Colonic mucosa (tissue), 4 donors: ENCODE measurements at places on chromosomes 1 and 21. TPM values are rescaled to one million over a fixed set of nuclear protein-coding genes. Genes with fewer than 3 reads are reported as not detected.

Gene INAVA
- total RNA-seq: 127 TPM

DNA sequence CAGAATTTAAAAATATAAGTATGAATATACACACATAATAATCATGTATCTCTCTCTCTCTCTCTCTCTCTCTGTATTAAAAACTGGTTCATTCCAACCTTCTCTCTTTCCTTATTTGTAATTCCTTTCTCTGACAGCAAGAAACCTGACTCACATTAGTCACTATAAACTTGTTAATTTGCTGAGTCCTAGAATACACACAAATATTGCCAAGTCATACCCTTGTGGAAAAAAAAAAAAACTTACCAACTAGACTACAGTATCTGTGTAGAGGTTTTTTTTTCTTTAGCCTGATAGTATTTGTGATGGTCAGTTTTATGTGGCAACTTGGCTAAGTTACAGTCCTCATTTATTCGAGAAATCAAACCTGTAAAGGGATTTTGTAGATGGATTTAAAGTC is 26.3 kb upstream of the NHLH2 start:
- no peak for DNase-seq

GRCh38 chr1:183881387-183882131 is 76.6 kb downstream of the RGL1 start:
- no peak for DNase-seq

Gene PFKFB2
- total RNA-seq: 88.5 TPM

GRCh38 chr1:202023001-202023433 is 12.6 kb downstream of the ELF3 start:
- DNase-seq: peak; percentile 97

Gene S100A9
- 16.3 TPM for total RNA-seq

DNA sequence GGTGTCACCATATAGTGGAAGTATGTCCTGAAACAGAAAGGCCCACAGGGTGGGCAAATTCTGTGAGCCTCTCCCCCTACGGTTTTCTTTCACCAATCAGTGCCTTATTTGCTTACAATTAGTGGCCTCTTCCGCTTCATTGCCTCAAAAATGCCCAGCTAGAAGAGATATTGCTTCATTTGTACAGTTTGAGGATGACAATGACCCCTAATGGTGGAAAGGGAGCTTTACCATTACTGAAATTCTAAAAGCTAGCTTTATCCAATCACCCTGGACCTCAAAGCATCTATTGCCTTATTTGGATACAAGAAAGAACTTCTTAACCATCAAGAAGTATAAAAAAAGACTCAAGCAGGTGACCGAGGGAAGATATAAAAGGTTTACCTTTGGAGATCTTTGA is 49.6 kb downstream of the LRRC71 start:
- no peak for DNase-seq

Gene LRRC71
- not detected for total RNA-seq

Gene RGS16
- 1.6 TPM for total RNA-seq

GRCh38 chr1:115324649-115325420 is 13.2 kb downstream of the NGF start:
- no peak for DNase-seq

DNA sequence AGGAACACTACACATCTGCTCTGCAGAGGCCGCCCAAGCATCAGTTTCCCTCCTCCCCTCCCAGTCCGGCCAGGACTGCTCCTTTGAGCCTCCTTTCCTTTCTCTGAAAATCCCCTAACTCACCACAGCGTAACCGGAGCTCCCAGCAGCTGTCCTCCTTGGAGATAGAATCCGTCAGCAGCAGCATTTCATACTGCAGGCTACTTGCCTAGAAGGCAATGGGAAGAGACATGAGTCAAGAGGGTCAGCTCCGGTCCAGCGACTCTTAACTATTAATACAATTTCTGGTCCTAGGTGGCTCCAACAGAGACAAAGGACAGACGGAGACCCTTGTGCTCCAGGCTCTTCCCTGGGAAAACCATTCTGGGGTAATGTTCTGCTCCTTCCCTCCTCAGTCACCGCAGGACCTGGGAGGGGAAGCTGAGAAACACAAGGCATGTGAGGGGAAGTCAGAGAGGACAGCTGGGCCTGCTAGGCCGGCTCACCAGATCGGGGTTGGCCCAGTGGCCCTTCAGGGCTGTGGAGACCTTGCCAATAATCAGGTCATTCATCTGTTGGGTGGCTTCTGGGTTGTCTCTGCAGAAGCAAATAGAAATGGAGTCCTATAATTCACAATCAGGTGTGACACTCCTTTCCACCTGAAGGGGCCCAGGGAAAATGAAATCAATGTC is 99.7 kb downstream of the UBR4 start:
- no peak for DNase-seq

Gene CNTN2
- total RNA-seq: 1.4 TPM

DNA sequence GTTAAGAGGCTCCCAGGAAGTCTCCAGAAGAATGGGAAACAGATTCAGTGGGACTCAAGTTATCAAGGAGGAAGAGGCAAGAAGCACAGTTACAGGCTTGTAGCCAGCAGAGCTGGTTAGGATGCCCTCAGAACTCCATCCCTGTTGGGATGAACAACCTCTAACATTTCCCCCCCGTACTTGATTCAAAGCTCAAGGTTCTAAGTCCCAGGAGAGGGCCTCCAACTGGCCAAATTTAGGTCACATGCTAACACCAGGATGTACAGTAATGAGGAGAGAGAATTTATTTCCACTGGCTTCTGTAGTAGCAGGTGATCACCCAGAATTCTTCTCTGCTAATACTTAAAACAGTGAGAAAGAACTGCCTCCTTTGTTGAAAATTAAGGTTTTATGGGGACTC is 22.3 kb upstream of the HSPA13 start:
- no peak for DNase-seq

DNA sequence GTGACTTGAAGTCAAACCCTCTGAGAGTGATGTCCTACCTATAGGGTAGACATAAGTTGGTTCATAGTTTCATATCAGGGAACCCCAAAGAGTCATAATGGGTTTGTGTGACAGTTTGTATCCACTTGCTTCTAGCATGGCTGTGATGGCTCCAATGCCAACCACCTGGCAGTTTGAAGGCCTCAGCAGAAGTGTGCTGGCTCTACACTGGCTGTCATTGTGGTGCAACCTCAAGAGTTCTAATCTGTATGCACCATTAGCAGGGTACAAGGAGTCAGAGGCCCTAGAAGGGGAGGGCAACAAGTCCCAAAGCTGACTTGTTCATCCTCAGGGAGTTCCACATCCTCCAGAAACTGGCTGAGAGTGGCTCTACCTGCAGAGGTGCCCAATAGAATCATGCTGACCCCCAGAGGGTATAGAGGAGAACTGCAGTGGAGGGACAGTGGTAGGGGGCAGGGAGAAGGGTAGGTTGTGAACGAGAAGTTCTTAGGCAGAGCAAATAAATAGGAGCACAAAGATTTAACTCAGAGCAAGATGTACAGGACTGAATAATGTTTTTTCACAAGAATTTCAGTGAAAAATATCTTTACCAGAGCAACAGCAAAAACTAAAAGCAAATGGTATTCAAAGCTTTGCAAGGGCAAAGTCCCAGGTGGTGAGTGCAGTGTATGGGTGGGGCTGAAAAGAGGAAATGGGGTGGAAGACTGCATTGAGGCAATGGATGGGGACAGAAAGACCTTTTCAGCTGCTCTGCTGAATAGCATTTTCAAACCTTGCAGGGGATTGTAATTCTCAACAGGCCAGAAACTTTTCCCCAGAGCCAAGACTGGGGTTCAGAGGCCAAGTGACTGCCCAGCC is 3.2 kb downstream of the FCRL2 start:
- DNase-seq: peak; percentile 70

Gene OR2L3
- total RNA-seq: not detected

DNA sequence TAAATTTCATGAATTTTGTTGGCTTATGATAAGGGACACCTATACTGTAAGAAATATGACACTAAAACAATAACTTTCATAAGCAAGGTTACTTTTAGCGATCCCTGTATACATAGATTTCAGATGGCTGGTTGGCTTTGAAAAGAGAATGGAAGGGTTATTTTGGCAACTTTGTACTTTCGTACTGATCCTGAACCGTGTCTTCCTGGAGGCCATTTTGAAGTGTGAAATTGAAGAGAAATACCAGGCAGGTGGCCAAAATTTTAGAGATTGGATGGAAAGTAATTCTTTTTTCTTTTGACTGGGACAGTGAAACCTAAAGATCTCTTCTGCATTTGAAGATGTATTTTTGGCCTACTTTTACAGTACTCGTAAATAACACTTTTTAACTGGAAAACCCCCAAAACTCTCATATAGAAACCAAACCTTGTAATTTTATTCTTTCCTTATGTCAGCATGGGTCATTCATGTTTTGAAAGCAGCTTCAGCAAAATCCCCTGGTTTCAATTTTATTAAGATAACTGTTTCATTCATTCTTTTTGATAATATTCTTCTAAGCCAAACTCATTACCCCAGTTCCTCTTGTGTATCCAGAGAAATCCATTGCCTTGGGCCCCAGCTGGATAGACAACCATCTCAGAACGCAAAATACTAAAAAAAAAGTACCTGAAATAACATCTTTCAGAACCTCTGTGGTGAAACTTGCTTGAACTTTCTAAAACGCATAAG is 38.4 kb upstream of the ZNF281 start:
- DNase-seq: no peak

Gene CFHR2
- not detected for total RNA-seq

- DNase-seq: no peak
These were observed 455.1 kb upstream of the ZP4 start for GRCh38 chr1:238345837-238346236.

GRCh38 chr1:219340796-219341195 is 167.1 kb downstream of the LYPLAL1 start:
- no peak for DNase-seq

Gene AGBL4
- 0.30 TPM for total RNA-seq

Gene USH2A
- 0.02 TPM for total RNA-seq

- DNase-seq: no peak
These were observed 155.3 kb downstream of the ADSS2 start for GRCh38 chr1:244296447-244296846.

GRCh38 chr1:41957568-41957967 is 38.8 kb upstream of the HIVEP3 start:
- no peak for DNase-seq
